ENCODE measurements at places on chromosomes 16 and 17.

DNA sequence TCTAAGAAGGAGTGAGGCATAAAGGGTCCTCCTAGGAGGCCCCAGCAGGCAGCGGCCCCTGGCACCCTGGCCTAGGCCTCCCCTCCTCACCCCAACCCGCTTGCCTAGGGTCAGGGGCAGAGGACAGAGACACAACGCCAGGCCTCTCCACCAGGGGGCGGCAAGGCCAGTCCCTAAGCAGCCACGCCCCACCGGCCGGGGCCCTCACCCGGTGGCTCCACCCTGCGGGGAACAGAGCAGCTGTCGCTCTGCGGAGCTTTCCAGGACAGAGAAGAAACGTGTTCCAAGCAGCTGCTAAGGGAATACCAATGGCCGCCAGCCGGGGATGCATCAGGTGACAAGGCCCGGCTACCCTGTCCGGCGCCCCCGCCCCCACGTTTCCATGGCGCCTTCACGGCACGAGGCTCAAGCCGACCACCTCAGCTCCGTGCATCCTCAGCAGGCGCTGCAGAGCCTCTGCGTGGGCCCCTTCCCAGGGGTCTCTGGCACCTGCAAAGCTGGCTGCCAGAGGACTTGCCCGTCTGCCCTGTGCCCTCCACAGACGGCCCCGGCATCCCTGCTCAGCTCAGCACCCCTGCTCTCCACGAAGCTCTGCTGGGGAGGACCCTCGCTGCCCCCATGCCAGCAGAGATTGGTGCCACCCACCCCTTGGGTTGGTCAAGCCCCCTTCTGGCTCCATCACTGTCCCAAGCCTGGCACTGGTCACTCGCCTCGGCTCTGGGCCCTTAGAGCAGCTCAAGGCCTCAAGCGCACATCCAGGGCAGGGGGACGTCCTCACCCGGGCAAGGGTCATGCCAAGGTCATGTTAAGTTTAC is 5.6 kb downstream of the ZNF598 start:
- DNase-seq = peak; percentile 92

GRCh38 chr17:78329263-78330059 is 30.4 kb downstream of the SOCS3 start:
- DNase-seq = peak; percentile 85

DNA sequence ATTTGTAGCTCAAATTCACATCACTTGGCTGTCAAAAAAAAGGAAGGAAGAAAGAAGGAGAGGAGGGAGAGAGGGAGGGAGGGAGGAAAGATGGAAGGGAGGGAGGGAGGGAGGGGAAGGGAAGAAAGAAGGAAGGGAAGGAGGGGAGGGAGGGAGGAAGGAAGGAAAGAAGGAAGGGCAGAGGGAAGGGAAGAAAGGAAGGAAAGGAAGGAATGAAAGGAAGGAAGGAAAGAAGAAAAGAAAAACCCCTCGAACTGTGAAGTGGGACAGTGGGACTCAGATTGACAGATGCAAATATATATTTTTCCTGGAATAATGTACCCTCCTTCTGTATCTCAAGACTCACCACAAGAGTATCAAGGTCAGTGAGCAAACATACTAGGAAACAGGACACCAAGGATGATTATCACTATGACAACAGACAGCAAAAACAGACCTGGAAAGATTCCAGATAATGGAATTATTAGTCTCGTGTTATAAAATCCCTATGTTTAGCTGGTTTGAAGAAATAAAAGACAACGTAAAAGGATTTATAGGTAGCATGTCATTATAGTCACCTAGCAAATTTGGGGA is 24.2 kb upstream of the ABCA3 start:
- DNase-seq = no peak

DNA sequence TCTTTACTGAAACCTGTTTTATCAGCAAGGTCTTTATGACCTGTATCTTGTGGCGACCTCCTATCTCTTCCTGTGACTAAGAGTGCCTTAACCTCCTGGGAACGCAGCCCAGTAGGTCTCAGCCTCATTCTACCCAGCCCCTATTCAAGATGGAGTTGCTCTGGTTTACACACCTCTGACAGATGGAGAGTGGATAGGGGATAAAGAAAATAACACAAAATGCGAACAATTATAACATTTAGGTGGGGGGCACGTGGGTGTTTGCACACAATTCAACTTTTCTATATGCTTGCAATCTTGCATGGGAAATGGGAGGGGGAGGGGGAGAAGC is 83.3 kb downstream of the RMI2 start:
- DNase-seq = no peak

- no peak for DNase-seq
Observed at GRCh38 chr17:33017366-33017765, 25.7 kb downstream of the SPACA3 start.

DNA sequence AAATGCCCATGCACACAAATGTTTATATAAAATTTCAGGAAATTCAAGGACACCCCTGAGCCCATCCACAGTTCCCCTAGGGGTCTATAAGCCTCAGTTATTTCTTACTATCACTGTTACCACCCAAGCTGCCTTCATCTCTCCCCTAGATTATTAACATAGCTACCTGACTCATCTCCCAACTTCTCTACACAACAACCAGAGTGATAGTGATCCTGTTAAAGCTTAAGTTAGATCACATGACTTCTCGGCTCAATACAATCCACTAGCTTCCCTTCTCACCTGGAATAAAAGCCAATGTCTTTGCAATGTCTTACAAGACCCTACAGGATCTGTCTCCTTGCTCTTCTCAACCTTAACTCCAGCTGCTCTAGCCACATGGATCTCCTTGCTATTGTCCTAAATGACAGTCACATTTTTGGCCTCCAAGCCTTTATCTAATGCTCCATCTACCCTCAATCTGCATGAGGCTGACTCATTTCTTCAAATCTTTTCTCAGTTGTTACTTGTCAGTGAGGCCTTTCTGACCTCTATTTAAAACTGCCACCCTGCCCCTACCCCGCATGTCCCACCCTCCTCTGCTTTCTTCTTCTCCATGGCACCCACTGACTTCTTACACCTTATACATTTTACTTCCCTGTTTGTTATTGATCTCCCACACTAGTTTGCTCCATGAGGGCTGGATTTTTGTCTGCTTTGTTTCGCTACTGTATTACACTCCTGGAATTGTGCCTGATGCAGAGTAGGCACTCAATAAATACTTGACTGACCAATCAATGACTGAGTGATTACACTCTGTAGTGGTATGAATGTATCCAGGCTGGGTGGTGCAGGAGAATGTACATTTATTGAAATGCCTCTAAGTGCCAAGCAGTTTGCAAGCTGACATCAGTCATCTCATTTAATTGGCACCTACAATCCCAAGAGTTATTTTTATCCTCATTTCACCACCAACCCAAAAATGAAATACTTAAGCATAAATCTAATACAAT is 5.2 kb upstream of the LIG3 start:
- DNase-seq = no peak

GRCh38 chr16:74322301-74322710 is 25.7 kb downstream of the PSMD7 start:
- DNase-seq = peak; percentile 18

- DNase-seq = no peak
Observed at GRCh38 chr17:413016-413350, 60.4 kb upstream of the RPH3AL start.

DNA sequence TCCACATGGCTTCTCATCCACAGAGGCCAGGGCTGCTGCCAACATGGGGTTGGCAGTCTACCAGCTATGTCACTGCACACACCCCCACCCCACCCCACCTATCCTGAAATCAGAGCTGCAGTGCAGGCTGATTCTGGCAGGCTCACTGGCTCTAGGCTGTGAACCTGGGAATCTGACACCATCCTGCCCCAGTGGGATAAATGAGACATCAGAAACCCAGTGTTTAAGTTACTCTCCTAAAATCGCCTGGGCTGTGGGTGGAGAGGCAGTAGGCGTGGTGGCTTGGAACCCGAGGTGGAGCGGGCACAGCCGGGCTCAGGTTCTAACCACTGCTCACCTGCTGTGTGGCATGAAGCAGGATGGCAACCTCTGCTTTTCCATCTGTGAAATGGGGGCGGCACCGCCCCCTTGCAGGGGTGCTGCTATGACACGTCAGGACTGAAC is 5.6 kb downstream of the SLC38A8 start:
- DNase-seq = no peak

GRCh38 chr17:64022611-64023063 is 2.2 kb upstream of the ICAM2 start:
- DNase-seq = no peak

DNA sequence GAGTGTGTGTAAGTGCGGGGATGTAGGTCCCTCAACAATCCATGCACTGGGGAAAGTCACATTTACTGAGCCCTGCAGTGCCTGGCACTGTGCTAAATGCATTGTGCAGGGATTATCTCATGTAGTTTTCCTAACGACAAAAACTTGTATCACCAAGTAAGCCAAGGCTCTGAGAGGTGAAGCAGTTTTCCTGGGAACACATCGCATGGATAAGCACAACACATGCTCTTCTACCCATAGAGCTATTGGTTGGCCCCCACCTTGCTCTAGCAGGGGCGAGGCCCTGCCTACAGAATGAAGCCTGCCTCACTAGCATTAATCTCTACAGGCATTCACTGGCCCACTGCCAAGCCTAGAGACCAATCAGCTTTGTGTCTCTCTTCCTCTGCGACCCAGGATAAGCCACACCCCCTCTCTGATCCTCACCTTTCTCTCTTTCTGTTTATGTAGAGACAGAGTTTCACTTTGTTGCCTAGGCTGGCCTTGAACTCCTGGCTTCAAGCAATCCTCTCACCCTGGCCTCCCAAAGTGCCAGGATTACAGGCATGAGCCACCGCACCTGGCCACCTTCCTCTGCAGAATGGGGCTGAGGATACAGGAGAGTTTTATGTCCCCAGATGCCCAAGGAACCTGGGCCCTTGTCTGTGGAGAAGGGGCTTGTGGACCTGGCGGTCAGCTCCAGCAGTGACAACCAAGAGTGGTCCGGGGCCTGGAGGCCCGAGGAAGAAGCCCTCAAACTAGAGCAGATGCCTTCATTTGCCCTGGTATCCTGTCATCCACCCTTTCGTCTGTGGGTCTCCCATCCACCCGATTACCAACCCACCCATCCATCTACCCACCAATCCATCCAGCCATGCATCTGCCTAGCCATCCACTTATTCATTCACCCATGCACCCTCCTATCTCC is 12.8 kb downstream of the CDH16 start:
- DNase-seq = no peak

DNA sequence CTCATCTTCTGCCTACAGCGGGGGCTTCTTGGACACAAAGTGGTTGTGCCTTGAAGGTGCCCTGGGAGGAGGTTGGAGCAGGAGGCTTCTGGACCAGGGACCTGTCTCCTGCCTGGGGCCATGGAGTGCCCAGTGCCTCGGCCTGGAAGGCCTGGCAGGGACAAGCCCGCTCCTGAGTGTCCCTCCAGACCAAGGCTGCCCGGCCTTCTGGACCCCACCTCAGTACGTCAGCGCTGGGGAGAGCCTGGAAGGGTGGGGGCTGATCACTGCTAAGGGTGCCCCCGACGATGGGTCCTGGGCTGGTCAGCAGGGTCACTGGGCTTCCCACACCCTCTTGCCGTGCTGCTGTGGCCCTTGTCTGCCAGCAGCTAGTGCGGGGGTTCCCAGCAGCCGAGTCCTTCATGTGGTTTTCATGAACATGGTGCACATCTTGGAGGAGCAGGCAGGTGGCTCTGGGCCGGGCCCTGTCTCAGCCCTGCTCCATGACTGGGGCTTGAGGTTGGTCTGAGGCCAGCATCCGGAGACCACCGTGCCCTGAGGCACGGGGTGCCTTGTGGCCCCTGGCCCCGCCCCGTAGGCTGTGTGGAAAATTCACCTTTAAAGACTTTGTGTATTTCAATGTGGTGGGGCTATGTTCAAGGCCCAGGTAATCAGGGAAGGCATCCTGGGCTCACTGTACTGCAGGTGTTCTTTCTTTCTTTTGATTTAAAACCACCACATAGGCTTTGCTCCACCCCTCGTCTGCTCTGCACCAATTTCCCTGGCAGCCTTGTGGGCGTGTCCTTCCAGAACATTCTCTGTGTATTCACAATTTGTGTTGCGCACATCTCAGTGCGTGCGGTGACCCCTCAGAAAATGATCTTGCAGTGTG is 22.4 kb downstream of the MGRN1 start:
- no peak for DNase-seq

DNA sequence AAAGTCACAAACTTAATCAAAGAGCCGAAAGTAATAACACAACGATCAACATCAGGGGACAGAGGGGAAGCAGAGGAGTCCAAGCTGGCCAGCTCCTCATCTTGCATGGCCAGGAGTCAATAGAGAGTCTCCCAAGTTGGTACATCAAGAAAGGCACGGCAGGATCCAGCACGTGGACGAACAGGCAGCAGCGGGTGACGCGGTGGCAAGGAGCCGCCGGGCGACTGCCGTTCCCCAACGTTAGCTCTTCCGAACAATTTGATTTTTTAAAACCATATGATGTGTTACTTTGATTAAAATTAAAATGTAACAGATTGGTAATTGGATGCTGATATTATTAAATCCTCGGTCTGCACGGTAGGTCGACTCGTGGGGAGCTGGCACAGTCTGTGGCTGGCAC is 81.8 kb upstream of the DOC2B start:
- no peak for DNase-seq

GRCh38 chr16:14310519-14310991 is 239.4 kb downstream of the MRTFB start:
- DNase-seq = peak; percentile 73

GRCh38 chr16:56551796-56552738 is 12.8 kb upstream of the MT4 start:
- no peak for DNase-seq

DNA sequence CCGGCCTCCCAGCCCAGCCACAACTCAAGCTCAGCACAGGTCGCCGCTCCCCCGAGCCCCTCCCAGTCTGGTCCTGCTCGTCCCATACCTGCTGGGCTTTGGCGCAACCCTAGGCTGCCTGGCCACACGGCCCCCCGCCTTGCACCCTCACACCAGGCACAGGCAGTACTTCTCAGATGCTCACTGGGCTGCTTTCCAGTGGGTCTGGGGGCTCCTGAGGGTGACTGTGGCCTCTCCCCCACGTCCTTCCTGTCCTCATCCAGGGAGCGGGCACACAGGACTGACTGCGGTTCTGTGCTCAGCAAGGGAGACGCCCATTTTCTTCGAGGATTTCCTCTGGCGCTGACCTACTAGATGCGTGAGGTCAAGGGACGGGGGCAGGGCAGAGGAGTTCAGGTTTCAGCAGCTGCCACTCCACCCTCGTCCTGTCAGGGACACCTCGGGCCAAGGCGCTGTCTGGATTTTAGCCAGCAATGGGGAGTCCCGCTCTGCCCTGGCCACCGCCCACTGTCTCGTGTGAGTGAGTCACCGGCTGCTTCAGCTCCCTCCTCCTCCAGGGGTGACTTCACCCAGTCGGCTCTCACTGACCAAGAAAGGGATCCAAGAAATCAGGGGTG is 115.8 kb downstream of the NPIPB11 start:
- DNase-seq = peak; percentile 97

- no peak for DNase-seq
Observed at GRCh38 chr17:55842405-55843158, 91.7 kb downstream of the PCTP start.

Data from mesenchymal stem cell (in vitro differentiated cells and primary cell).